ENCODE measurements at places on chromosomes 6 and 20.
A peak's percentile ranks its signal among the peaks of the same experiment; 100 is the strongest.

GRCh38 chr20:31355981-31356380, 12.4 kb upstream of the DEFB118 start:
- DNase-seq = no peak

DNA sequence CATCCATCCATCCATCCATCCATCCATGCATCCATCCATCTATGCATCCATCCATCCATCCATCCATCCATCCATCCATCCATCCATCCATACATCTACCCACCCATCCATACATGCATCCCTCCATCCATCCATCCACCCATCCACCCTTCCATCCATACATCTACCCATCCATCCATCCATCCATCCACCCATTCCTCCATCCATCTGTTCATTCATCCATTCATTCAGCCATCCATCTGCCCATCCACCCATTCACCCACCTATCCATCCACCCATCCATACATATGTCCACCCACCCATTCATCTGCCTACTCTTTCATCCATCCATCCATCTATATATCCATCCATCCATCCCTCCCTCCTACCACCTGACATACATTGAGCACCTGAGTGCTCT, 70.7 kb upstream of the NNAT start:
- no peak for DNase-seq

GRCh38 chr6:168081858-168082546, 3.0 kb upstream of the FRMD1 start:
- DNase-seq = no peak

- DNase-seq = no peak
These were observed 215.3 kb upstream of the SSTR4 start for GRCh38 chr20:22819784-22820183.

- no peak for DNase-seq
These were observed 17.7 kb upstream of the MAP3K7 start for GRCh38 chr6:90604546-90604945.

- no peak for DNase-seq
These were observed 51.5 kb downstream of the HBS1L start for GRCh38 chr6:135002974-135003703.

DNA sequence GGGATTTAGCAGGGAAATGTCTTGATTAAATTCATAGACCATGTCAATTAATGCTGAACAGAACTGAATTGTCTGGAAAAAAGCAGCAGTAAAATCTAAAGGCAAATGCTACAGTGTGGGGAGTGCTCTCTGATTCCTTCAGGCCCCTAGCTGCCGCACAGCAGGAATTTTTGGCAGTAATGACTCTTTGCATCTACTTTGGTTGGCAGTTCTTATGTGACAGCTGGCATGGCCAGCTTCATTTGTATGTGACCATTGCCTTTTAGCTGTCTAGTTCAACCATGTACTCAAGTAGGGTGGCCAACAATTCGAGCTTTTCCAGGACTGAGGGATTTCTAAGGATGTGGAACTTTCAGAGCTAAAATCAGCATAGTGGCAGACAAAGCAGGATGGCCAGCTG, 499.1 kb upstream of the MAN1A1 start:
- DNase-seq = no peak

GRCh38 chr20:51763965-51764602, 4.1 kb downstream of the ATP9A start:
- DNase-seq = no peak

GRCh38 chr6:150208611-150209352, 65.9 kb downstream of the PPP1R14C start:
- no peak for DNase-seq

DNA sequence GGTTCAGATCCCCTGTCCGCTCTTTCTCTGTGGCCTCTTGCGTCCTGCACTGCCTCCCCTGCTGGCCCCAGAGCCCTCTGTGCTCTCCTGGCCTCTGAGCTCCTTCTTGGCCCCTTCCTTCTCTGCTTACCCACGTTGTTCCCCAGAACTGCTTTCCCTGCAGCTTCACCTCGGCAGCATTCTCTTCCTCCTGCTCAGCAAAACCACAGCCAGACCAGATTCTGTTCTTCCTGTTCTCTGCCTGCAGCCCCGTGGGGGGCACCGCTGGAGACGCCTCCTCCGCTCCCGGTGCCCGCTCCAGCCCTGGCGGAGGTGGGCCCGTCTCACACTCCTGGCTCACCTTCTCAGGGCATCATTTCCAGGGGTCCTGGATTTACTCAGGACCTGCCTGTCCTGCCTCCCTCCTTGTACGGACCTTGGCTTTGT, 59.7 kb downstream of the TCP11 start:
- no peak for DNase-seq

GRCh38 chr6:104585646-104586045, 274.1 kb downstream of the HACE1 start:
- no peak for DNase-seq

DNA sequence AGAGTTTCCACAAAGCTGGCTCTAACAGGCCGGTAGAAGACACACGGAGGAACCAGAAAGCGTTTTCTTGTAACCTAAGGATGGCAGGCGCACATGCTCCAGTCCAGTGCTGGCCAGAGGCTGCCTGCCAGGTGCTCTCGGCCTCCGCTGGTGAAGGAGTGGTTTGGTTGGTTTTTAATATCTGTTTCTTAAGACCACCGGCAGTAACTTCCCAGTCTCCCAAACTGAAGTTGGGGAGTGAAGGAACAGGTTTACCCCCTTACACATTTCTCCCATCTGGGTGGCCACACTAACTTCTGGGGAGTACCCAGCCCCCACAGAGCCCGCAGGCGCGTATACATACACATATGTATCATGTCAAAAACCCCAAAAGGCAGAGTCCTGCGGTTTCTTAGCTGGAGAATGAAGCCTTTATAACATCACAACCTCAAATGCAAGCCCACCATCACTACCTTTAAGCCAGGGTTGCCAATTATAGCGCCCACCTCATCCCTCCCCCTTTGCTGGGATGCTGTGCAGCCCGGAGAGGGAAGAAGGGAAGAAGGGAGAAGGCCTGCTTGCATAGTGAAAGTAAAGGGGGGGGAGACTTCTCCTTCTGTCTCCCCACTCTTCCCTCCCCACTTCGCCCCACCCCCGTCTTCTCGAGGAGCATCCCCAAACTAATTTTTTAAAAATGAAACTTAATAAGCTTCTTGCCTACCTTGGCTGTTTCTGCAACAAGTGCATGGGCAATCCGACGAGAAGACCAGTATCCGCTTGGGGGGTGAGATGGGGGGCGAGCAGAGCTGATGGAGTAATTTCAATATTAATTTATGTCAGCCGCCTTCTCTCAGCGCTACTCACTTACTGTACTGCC, 1.0 kb downstream of the TRERF1 start:
- DNase-seq = no peak

DNA sequence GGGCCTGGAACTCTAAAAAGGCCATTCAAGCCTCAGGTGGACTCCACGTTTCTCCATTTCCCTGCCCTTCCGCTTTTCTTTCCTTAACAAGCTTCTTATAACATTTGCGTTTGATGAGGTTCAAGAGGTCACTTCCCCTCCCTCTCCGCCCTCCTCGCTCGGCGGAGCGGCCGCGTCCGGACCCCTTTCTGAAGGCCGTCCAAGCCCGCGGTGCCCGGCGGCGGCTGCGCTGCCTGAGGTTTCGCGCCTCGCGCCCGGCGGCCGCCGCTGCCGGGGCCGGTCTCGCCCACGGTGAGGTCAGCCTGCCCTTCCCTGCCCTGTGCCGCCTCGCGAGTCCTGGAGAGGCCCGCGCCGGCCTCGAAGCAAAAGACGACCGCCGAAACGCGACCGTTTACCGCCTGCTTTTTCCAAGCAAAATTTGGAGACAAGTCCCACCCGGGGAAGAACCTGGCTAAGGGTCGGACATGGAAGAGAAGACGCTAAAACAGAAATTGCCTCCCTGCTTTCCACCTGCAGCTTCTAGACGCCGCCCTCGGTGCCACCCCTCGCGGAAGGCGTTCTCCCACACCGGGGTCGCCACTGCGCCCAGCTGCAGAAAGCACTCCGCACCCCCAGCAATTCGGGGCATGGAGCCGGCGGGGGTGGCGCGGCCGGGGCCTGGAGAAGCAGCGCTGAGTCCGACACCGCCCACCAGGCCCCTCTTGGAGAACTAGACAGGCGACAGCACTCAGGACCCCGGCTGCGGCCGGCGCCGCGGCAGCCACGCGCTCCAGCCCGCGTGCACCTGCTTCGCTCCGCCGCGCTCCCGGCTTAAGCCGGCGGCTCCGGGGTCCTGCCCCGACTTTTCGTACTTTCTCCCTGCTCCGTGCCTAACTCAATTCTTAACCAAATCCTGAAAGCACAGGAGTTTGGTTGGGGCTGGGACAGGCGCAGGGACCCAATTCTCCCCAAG, 11.0 kb upstream of the FOXF2 start:
- DNase-seq = no peak

DNA sequence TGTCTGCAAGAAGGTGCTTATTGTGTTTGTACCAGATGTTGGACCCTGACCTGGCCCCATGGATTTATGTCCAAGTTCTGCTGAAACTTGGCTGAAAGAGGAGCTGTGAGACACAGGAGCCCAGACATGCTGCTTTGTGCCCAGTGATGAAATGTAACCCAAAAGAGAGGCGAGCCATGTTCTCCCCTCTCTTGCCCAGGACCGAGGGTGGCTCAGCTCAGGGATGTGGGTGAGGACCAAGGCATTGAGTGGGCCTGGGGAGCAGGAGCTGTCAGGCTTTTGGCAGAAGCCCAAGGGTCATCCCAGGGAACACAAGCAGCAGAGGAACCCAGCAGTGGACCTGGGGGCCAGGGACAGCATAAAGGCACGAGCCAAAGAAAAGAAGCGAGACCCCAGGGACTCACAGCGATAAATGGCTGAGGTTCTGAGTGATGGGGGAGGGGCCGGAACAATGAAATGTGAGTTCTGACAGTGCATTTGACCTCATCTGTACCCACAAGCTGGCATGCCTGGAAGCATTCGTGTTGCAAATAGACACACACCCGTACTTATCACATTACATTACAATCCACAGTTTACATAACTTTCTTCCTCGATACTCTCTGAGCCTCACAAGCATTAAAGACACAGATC, 363.4 kb upstream of the JARID2 start:
- DNase-seq = no peak

GRCh38 chr6:26105109-26105730, 18.0 kb downstream of the HFE start:
- no peak for DNase-seq

- no peak for DNase-seq
These were observed 20.6 kb downstream of the PLEKHG1 start for GRCh38 chr6:150620244-150620643.

DNA sequence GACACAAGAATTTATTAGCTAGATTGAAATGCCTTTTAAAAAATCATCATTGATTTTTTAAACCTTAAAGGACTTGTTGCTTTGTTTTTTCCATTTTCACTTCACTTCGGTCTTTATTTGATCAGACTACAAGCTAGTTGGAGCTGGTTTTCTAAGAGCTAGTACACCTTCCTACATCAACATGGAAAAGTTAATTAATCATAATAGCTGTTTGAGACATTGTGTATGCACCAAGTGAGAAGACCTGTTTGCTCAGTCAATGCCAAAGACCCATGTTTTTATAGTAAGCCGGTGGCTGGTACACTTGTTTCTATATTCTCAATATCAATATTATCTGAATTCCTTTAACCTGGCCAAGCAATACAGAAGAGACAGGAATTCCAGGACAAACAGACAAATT, 310.2 kb upstream of the SGK1 start:
- no peak for DNase-seq

- no peak for DNase-seq
These were observed 102.0 kb downstream of the ANKS1A start for GRCh38 chr6:34990971-34991560.

DNA sequence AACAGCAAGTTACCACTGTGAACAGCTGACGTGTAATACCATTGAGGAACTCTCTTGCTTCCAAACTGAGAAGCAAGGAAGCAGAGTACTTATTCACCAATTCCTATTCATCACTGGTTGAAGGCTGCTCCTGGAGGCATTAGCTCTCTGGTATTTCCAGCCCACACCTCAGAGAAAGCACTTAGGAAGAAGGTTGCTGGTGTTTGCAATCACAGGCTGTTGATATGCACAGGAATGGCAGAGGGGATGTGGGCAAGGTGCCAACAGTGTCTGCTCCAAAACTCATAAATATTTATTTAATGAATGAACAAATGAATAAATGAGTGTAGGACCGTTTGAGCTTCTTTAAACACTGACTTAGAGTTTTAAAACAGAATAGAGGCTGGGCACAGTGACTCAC, 6.9 kb upstream of the RRBP1 start:
- DNase-seq = no peak

DNA sequence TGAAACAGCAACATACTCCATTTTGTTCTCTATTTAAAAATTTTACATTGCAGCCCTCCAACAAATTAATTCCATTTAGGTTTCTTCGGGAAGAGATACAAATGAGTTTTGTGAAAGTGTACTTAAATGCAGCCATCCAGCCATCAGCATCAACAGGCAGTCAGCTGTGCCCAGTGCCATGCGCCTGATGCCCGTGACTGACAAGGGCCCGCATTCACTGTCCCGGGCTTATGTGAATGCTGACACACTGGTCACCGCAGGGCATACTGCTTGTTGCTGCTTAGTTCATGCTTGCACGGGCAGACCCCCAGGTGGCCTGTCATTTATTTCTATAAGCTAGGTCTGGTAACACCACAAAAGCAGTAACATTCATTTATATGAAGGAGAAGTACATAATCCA, 224.9 kb upstream of the QKI start:
- DNase-seq = peak; percentile 26

DNA sequence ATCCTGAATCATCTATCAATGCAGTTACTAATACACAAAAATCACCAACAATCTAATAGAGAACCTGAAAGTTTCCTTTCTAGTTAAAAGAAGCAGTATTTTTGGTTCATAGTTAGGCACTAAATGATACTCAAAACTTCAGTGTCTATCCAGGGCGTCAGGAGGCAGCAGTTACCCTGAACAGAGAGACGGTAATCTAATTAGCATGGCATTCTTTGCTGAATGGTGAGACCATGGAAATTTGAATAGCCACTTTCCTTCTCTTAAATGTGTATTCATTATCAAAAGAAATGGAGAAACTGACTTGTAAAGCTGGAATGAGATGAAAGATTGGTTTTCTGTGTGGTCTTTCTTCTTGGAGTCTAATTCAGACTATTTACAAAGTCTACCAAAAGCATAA, 146.6 kb upstream of the BMP5 start:
- DNase-seq = no peak

DNA sequence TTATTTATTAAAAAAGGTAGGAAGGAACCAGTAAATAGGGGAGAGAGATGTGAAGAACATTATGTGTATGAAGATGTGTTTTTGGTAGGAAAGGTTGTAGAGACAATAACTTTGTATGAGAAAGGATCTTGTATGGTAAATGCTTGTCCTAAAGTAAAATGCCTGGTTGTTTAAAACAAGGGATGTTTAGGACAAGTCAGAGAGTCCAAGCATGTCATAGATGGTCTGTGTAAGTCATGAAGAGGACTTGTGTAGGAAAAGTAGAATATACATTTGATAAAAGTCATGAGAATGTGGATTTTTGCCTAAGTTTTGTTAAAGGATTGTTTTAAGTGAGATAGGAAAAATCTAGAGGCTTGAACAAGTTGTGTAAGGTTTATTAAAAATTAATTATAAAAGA, 325.1 kb downstream of the CDH26 start:
- DNase-seq = no peak

All from occipital lobe (tissue), 3 donors.